ENCODE measurements at places on chromosomes 3 and 15.

GRCh38 chr3:138196023-138196422 is 8.9 kb downstream of the ARMC8 start:
- DNase-seq, result no peak

DNA sequence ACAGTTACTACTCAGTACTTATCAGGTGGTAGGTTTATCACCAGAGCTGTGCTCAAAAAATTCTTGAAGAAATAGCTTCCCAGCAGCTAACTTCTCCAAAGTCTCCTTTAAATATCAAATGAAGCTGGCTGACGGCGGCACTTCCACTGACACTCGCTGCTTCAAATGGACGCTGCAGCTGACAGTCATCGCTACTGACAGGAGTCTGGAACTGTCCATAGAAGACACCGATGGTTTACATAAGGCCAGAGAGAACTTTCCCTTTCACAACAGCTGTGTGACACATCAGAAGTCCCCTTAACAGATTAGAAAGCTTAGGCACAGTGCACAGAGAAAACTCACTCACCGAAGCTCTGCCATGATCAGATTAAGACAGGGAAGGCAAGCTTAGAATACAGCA is 270.2 kb downstream of the SHOX2 start:
- no peak for DNase-seq

GRCh38 chr15:60122691-60123090 is 118.6 kb downstream of the FOXB1 start:
- DNase-seq, result no peak

GRCh38 chr15:41872166-41872747 is 21.6 kb downstream of the SPTBN5 start:
- DNase-seq, result no peak

- DNase-seq, result no peak
These were observed 29.5 kb upstream of the FAM107A start for GRCh38 chr3:58606693-58607092.

DNA sequence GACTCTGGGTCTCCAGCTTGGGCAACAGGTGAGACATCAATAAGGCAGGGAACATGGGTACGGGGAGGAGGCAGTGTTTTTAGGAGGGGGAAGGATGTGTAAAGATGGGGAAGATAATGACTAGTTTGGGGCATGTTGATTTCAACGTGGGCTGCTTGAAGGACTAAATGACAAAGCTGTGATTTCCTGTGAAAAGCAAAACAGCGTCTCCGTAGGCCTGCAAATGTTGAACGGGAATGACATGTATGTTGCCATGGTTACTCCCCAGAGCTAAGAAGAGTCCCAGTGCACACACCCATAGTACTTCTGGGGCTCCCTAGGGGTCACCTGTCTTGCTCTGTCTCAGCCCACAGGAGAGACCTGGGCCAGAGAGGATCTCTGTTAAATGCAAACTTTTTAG is 71.3 kb upstream of the ETV5 start:
- DNase-seq, result no peak

GRCh38 chr3:167657684-167658225 is 4.0 kb upstream of the WDR49 start:
- DNase-seq, result no peak

GRCh38 chr3:132659365-132660051 is at the start of gene ACAD11:
TSS of gene ACAD11 (minus strand) at chr3:132659809. CDS start at chr3:132659751, 58 bp downstream.
- no peak for DNase-seq

- DNase-seq, result peak; percentile 13
These were observed 296.8 kb downstream of the DOCK3 start for GRCh38 chr3:50971487-50971924.

- no peak for DNase-seq
These were observed 12.2 kb downstream of the ALG1L2 start for GRCh38 chr3:130093741-130094391.

GRCh38 chr15:62945760-62946159 is 96.8 kb upstream of the TPM1 start:
- DNase-seq, result no peak

DNA sequence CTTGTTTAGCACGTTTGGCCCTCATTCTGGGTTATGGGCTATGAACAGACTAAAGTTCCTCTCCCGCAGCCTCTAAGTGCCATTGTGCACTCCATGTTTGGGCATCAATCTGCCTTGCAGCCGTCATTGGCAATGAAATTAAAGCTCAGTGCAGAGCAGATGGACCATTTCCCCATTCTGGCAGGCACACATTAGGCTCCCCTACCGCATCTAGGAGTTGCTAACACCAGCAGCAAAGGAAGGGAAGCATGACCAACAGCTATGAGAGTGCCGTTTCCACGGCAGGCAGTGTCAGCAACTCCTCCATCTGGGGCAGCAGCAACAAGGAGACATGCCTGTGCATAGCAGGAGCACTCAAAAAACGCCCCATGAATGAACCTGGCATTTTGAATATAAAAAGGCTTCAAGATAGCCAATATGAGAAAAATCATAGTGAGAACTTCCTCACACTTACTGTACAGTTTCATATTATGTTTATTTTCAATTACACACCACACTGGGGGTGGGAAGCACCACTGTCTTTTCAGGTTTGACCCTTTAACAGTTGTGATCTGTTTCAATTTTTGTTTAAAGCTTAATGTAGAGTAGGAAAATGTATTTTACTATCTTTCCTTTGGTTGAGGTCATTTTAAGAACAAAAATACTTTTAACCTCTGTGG is 218.7 kb downstream of the KCNMB2 start:
- no peak for DNase-seq

DNA sequence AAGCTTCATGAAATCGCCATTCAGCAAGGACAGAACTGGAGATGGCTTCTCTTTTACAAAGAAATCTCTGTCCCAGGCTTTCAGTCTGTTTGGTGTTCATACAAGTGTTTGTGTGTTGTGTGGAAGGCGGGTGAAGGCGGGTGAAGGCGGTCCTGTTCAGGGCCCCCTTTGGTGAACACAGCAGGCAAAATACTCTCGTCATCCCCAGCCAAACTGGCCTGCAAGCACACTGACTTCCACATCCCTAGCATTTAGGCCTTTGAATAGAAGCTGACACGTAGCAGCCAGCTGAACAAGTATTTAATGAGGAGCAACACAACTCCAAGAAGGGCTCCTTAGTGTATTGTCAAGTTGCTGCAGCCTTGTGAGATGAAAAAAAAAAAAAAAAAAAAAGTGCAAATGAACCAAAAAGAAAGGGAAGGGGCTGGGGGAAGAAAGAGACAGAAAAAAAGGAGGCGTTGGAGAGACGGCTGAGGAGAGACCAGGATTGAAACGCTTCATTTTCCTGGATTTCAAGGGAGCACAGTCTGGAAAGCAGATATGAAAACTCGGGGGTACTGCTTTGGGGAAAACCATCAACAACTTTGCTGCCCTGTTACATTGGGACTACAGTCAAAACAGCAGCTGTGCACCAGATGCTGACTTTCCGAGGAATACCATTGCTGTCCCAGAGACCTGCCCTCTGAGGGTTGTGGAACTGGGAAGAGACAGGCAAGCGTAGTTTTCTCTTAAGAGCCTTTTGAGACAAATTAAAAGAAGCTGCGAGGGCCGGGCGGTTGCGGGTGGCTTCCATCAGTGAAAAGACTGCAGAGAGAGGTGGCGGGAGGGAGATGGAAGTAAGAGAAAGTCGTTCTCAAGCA is 74.6 kb downstream of the TGFBR2 start:
- DNase-seq, result no peak

DNA sequence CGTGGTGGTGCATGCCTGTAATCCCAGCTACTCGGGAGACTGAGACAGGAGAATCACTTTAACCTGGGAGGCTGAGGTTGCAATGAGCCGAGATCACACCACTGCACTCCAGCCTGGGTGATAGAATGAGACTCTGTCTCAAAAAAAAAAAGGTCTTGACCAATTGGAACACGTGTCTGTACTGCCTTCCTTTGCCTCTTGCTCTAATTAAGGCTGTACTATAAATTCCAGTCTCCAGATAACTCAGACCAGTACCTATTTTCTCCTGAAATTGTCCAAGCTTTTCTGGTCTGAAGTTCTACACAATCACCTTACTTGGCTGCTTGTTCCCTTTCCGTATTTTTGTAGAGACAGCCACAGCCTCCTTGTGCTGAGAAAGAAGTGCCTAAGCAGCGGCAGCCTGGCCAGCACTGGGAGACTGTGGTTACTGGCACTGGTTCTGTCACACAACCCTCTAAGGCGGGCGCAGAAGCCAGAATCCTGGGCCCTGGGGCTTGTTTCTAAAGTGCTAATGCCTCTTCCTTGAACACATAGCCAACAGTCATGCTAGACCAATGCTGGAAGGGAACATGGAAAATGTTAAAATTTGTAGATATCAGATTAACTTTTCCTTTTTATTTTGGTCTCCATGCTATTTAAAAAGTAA is 6.2 kb upstream of the CEP70 start:
- peak; percentile 1 for DNase-seq

DNA sequence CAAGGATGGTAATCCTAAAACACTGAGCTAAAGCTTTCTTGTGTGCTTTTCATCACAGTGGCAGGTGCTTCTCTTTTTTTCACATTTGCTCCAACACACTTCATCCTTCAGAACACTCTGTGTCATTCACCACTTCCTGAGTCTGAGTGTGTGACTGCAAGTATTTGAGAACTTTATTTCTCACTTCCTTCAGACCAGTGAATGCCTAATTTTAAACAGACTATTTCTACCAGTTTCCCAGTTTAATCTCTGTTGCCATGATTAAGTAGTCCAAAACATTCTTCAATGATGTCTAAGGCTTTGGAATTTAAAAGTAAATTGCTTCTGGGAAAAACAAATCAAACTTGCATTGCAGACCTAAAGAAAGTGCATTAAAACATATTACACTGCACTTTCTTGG is 541.2 kb downstream of the RBMS3 start:
- DNase-seq, result peak; percentile 1

DNA sequence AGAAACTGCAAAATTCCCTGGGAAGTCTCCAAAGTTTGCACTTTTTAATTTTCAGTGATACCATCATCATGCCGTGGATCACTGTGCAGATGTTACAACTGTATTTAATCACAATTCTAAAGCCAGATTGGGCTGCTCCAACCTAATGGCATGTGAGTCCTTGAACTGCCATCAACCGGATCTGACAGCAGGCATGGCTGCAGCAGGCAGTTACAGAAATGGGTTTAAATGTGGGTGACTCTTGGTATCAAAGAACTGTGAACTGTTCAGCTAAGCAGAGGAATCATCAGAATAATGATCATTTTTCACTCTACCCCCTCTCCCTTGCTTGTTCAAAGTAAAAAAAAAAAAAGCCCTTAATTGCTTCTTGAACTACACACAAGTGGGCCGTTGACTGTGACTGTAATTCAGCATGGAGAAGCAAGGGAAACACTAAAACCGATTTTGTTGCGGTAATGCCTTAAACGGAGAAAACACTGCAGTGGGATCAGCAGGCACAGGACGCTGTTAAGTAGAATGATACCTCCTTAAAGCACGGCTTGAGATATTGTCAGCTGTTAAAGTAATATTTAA is 152.4 kb downstream of the RORA start:
- DNase-seq, result no peak

- peak; percentile 59 for DNase-seq
These were observed 856 bp downstream of the TMEM40 start for GRCh38 chr3:12758025-12758781.

- no peak for DNase-seq
These were observed 47.3 kb downstream of the ITGB5 start for GRCh38 chr3:124839896-124840295.

GRCh38 chr3:153443961-153444360 is 281.9 kb downstream of the RAP2B start:
- DNase-seq, result no peak

DNA sequence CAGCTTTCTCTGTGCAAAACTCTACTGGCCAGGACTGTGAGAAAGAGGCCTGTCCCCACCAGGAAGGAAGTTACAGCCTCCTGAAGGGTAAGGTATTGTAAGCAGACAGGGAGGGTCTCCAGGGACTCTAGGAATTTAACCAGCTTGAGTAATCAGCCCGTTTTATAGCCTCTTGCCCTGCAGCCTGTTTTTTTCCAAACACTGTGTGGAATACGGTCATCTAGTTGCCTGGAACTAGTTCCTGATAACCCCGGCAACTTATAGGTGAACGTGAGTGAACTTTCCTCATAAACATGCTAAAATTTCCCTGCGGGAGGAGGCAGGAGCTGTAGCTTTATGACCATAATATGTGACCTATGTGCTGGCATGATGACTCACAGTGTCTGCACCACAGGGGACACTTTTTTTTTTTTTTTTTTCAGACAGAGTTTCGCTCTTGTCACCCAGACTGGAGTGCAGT is 60.1 kb upstream of the DAZL start:
- DNase-seq, result no peak

DNA sequence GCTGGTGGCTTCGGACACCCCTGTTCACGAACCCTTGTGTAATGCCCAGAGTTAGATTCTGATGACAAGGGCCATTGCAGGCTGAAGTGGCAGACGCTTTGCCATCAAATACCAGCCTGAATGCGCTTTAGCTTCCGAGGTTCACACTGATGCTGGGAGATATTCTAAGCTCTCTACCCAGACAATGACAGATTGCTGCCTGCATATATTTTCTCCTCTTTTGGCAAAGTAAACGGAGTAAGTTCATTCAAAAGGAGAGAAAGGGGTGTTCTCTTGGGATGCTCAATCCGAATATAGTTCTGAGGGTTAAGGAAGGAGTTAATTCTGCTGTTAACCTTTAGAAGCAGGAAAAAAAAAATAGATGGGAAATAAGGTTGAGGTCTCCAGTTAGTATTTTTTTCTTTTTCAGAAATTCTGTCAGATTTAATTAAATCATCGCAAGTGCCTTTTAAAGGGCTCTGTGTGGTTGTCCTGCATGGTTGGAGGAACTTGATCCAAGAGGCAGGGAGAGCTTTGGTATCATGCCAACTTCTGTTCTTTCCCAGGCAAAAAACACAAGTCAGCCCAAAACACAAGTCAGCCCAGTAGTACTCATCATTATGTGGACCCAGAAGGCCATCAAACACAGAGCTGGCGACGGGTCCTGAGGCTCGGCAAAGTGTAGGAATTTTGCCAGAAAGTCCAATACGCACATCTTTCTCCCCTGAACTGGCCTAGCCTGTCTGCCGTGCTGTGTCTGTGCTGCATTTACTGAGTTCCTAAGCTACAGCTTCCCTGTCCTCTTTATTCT is 70.9 kb upstream of the ST8SIA2 start:
- peak; percentile 4 for DNase-seq

- no peak for DNase-seq
These were observed 19.7 kb upstream of the STIMATE start for GRCh38 chr3:52917044-52917443.

GRCh38 chr3:175612487-175613196 is 753.5 kb downstream of the NAALADL2 start:
- DNase-seq, result no peak

DNA sequence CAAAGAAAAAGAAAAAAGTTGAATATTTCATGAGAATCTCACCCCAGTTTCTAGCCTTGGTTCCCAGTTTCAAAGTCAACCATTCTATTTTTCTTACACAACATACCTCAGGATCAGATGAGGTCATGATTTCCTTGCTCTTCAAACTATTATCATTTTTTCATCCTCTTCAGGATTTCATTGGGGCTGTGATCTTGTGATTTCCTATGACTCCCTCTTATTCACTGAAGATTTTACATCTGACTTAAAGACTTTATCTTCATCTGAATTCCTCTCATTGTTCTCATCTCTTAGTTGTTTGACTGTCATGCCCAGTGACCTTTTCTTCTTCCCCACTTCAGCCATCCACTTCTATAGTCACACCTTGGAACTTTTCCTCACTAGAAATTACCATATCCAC is 3.1 kb upstream of the C3orf33 start:
- DNase-seq, result no peak

- DNase-seq, result no peak
These were observed 117.0 kb upstream of the CCDC54 start for GRCh38 chr3:107260207-107260606.

All from astrocyte of the cerebellum (primary cell).